ENCODE measurements at places on chromosomes 13 and 19.

GRCh38 chr13:24692561-24692960 is 12.4 kb downstream of the ATP12A start:
- DNase-seq: peak; percentile 65

- no peak for DNase-seq
Measured at GRCh38 chr19:36773223-36773579, 594 bp upstream of the ZNF850 start.

- DNase-seq: peak; percentile 99
Measured at GRCh38 chr13:44904967-44905366, 84.3 kb downstream of the NUFIP1 start.

DNA sequence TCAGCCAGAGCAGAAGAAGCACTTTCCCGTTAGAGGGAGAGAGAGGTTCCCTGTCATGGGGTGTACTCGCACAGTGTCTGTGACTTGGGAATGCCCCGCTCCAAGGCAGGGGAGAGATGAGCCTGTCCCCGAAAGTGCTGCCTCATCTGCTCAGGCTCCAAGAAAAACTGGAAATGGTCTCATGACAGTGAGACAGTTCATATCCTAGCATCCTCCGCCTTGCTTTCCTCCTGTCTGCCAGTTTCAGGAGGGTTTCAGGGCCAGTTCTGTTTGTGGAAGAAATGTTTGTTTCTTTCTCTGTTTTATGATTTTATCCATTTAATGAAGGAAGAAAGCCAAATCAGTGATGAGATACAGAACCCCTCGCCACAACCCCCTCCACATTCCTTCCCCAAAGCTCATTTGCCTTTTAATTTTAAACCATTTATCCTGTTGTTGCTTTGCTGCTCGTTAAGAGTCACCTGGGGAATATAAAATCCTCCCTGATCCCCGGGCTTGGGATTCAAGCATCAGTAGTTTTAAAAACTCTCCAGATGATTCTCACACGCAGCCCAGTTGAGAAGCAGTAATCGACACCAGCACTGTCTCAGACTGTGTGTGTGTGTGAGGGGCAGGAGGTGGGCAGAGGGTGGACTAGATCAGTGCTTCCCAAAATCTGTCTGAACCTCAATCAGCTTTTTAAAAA is 144.6 kb upstream of the UBL3 start:
- peak; percentile 49 for DNase-seq

GRCh38 chr13:99986741-99987140 is 5.2 kb downstream of the ZIC2 start:
- no peak for DNase-seq

GRCh38 chr13:66033924-66034323 is 1196.2 kb downstream of the PCDH9 start:
- DNase-seq: no peak
